ENCODE measurements at places on chromosomes 5 and 9.

DNA sequence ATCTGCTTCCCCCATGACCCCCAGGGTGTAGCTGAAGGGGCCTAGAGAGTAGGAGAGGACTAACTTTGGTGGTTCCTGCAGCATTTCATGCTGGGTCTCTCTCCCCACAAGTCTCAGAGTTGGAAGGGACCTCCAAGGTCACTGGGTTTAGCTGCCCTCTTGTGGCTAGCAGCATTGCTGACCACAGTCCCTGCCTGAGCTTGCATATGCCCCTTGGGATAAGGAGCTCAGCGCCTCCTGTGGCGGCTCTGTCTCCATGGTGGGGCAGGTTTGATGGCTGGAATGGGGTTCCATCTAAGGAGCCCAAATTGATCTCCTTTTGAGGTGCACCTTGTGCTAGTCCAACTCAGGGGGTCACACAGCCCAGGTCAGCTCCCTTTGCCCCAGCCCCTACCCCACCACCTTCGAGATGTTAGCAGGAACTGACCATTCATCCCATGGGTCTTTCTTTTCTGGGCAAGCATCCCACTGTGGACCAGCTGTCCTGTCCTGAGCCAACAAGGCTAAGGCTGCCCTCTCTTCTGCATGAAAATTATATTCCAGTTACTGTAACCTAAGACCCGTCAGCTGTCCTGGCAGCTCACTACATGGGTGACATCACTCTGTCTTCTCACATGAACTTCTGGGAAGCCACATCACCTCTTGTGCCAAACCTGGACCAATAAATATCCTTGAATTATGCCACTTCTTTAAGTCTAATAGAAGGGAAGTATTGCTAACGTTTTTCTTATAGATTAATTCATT, 196.2 kb downstream of the HSPA4 start:
- no peak for DNase-seq

GRCh38 chr9:129336601-129337331, 158.7 kb upstream of the IER5L start:
- no peak for DNase-seq

- DNase-seq: no peak
Measured at GRCh38 chr5:40515476-40515875, 164.2 kb upstream of the PTGER4 start.

GRCh38 chr9:17802249-17802857, 223.5 kb downstream of the SH3GL2 start:
- no peak for DNase-seq

GRCh38 chr9:137161558-137162486, 8.0 kb downstream of the LRRC26 start:
- no peak for DNase-seq

DNA sequence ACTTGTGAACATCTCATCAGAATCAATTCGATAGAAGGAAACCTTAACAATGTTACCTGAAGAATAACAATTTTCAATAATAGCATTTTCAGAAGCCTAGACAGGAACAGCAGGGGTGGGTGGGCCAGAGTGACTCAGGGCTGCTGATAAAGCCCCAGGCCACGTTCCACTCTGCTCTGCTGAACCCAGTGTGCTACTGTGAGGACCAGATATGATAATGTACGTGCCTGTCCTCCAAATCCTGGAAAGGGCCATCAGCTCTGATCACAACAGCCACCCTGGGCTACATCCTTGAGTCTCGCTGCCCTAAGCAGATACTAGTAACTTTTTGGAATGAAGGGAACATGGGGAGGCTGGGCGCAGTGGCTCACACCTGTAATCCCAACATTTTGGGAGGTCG, 91.3 kb downstream of the PRRT1B start:
- no peak for DNase-seq

DNA sequence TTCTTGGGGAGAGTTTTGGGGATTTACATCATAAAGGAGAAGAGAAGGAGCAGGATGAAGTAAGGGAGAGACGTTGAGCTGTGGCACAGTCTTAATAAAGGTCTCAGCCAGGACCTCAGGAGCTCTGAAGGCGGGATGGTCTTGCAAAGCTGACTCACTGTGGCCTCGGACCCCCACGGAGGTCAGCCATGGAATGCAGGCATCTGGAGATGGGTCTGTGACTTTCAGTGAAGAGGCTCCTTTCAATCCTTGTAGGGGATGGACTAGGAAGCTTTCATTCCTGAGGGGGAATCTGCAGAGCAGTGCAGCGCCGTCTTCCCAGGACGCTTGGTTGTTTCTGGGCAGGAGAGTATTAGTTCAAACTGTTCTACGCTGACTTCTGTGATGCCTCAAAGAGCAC, 65.7 kb upstream of the BASP1 start:
- DNase-seq: no peak

DNA sequence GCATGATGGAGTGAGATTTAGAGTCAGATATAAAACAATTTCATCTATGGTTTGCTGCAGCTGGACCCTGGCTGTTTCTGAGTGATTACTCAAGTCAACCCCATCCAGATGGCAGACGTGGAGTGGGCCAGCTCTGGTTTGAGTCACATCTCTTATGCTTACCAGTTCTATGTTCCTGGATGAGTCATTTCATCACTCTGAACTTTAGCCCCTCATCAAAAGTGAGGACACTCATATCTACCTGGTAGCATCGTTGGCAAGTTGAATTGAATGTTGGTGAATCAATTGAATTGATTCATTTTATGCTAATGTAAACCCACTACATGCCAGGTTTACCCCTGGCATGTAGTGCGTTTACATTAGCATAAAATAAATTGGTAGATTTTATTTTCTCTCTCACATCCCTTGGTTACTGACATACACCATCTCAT, 176.4 kb downstream of the FGF18 start:
- no peak for DNase-seq

Measured in smooth muscle cell of the brain vasculature (primary cell).